ENCODE measurements at places on chromosomes 13 and 19.
A peak's percentile ranks its signal among the peaks of the same experiment; 100 is the strongest.

DNA sequence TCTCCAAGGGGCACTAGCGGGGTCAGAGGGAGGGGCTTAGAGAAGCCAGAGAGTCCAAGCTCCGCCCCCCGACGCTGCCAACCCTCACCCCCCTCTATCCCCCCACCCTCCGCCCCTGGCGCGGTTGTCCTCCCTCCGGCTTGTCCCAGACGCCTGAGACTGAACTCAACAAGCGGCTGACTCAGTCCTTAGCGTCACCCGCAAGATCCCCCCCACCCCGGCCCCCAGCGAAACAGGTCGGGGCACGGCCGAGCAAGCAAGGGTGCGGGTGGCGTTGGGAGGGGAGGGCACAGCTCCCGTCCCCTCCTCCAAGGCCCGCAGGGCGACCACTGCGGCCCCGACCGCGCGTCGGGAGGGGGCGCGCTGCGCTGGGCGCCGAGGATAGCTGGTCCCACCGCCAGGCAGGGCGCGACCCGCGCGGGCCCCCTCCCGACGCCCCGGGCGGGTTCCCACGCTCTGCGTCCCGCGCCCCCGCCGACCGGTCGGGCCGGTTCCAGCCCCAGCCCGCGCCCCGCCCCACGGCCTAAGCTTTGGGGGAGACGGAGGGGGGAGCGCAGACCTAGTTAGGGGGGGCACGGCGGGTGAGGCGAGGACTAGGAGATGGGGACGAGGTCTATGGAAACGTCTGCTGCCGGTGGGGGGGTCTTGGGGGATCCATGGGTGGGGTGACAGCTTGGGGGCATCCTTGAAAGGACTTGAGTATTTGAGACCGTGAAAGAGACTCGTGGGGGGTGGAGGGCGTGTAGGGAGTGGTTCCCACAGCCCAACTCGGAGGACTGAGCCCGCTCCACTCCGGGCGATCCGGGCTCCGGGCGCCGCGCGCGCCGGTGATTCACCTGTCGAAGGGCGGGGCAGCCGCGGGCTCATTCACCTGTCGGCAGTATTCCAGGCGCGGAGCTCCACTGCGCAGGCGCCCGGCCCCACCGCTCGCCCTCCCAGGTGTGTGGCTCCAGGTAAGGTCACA, 5.1 kb downstream of the NOTCH3 start:
- DNase-seq = no peak

- DNase-seq = no peak
These were observed 504.2 kb downstream of the GPC6 start for GRCh38 chr13:93730780-93731179.

DNA sequence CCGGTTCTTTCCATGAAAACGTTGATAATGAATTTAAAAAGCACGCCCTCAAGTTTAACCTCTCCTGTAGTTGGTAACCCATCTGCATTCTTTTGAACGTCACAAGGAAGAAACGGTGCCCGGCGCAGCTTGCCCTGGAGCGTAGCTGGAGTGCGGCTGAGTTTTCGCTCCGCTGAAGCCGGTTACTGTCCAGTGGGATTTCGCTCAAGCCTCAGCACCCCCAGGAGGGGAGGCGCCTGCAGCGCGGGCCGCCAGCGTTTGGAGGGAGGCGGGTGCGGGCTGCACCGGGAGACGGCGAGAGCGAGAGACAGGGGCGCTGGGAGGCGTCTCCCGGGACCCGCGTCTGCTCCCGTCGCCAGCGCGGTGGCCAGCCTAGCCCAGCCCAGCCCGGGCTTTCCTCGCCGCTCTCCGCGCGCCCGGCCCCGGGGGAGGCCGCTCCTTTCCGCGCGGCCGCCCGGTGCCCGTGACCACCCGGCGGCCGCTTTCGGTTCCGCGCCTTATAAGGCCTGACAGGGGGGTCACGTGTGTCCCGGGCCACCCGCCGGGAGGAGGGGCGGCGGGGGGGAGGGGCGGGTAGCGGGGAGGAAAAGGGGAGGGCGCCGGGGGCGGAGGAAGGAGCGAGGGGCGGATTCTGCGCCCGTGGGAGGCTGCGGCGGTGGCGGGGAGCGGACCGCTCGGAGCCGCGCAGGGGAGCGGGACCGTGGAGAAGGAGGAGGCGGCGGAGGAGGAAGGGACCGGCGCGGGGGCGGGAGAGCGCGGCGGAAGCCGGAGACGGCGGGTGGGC, 8.3 kb upstream of the DGKH start:
- DNase-seq = peak; percentile 82

- DNase-seq = no peak
These were observed 2.2 kb downstream of the RINL start for GRCh38 chr19:38875656-38876395.

DNA sequence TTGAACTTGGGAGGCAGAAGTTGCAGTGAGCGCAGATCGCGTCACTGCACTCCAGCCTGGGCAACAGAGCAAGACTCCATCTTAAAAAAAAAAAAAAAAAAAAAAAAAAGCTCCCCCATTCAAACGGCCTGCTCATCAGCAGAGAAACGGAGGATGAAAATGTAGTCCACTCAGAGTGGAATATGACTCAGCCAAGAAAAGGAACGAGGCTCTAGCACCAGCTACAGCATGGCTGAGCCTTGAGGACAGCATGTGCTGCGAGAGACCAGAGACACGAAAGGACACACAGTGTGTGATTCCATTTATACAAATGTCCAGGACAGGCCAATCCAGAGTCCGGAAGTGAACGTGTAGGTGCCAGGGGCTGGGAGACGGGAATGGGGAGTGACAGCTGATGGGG, 18.1 kb upstream of the MIER2 start:
- DNase-seq = no peak

GRCh38 chr13:19665427-19665859, 32.0 kb downstream of the MPHOSPH8 start:
- no peak for DNase-seq

GRCh38 chr13:23322353-23323336, 110.9 kb downstream of the SACS start:
- DNase-seq = no peak

GRCh38 chr19:45553464-45553863, 31.1 kb downstream of the OPA3 start:
- no peak for DNase-seq

DNA sequence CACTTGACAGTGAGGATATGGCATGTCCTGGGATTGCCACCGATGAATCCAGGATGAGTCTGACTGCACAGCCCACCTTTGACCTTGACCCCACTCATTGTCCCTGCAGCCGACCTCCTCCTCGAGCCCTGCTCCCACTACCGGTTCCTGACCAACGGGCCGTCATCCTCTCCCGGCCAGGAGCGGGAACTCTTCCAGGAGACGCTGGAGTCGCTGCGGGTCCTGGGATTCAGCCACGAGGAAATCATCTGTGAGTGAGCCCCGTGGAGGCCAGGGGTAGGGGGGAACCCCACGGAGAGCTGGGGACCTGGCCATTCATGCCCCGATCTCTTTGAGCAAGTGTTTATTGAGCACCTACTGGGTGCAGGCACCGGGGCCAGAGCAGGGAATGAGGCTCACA, 28.4 kb downstream of the MYH14 start:
- DNase-seq = no peak

- DNase-seq = peak; percentile 16
These were observed 166.1 kb downstream of the ITGBL1 start for GRCh38 chr13:101618440-101619187.

DNA sequence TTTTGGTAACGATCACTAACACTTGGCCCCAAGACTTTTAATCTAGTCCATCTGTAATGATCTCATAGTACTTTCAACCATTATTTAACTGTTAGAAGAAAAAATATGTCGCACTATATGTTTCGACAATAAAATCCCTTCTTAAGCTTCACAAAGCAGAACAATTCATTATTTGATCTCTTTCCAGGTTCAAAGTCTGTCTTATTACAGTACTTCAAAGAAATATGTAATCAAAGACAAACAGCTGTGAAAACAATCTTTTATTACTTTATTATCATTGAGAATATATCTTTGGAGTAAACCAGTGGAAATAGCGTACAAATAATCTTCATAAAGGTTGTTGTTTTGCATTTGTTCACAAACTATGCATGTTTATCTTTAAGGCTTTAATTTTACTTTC, 93.5 kb downstream of the DACH1 start:
- no peak for DNase-seq

DNA sequence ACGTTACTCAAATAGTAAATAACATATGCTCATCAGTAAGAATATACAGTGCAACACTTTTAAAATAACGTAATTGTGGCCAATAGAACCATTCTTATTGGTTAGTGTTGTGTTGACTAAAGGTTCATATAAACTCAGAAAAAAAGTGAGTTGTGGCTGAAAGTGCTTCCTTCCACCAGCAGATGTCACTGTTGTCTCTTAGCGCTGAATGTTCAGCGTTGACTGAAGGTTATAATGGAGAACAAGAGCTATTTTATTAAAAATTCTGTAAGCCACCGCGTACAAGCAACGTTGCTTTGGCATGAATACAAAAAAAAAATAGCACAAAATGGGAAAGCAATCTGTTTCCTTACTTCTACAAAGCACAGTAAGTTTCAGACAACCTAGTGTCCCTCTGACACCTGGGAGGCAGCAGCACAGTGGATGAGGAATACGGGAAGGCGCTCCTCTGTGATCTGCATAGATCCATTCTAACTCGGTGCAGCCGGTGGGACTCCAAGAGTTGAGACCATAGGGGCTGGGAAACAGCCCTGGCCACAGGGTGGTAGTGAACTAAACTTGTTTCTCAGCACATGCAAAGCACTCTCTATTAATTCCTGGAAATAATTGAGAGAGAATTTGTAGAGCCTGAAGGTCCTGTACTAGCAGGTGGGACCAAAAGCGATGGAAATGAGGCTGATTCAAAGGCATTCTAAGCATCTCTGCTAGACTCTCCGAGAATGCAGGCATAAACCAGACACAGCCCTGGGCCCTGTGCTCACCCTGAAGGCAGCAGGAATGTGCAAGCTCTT, 23.9 kb upstream of the OXGR1 start:
- DNase-seq = peak; percentile 5

GRCh38 chr19:32919365-32919764, 49.8 kb upstream of the SLC7A9 start:
- no peak for DNase-seq

- DNase-seq = no peak
These were observed 1.4 kb upstream of the MPV17L2 start for GRCh38 chr19:18191640-18192062.

GRCh38 chr13:21901811-21902708, 231.2 kb downstream of the FGF9 start:
- no peak for DNase-seq

GRCh38 chr19:30810726-30811125, 438.5 kb downstream of the ZNF536 start:
- no peak for DNase-seq

DNA sequence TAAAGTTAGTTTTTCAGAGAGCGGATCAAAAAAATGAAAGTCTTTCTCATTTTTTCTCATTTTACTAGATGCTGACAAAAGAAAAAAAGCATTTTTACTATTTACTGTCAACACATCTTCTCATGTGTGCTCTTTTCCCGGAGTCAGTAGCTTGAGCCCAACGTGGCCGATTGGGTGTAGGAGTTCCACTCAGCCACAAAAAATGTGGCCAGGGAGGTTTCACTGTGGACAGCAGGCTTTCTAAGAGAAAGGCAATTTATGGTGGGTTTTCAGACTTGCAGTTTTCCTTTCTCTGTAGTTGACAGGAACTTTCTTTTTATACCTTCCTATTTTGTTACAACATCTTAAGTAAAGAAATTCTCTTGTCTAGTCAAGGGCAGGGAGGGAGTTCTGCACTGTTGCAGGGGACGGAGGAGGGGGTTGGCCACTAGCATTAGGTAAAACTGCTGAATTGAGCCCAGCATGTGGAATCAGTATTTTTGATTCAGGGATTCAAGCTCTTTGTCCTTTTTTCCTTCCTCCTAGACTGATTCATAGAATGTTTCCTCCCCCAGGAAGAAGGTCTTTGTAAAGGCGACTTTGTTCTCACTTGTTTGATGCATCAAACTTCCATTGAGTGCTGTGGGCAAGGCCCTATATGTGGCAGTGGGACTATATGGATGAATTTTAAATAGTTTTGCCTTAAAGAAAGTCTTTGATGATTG, 123.1 kb downstream of the B3GLCT start:
- DNase-seq = no peak

DNA sequence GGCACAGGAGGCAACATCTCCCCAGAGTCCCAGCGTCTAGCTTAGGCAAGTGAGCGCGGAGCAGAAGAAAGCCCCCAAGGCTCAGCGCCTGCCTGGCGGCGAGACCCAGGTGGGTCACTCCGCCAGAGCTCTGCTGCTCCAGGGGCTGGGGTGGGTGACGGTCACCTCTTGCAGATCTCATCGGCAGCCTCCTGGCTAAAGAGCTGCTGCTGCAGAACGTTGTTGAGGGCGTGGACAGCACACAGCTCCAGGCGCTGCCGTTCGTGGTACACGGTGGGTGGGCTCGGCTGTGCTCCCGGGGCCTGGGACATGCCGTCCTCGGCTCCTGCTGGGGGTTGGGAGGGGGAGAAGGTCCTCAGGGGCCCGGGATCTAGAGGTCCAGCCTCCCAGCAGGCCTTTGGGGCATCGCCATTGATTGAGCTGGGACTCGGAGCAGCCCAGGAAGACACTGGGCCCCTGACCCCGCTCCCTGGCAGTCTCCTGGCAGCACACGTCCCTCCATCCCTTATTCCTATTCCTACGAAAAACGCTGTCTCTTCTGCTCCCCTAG, 795 bp downstream of the JOSD2 start:
- no peak for DNase-seq

DNA sequence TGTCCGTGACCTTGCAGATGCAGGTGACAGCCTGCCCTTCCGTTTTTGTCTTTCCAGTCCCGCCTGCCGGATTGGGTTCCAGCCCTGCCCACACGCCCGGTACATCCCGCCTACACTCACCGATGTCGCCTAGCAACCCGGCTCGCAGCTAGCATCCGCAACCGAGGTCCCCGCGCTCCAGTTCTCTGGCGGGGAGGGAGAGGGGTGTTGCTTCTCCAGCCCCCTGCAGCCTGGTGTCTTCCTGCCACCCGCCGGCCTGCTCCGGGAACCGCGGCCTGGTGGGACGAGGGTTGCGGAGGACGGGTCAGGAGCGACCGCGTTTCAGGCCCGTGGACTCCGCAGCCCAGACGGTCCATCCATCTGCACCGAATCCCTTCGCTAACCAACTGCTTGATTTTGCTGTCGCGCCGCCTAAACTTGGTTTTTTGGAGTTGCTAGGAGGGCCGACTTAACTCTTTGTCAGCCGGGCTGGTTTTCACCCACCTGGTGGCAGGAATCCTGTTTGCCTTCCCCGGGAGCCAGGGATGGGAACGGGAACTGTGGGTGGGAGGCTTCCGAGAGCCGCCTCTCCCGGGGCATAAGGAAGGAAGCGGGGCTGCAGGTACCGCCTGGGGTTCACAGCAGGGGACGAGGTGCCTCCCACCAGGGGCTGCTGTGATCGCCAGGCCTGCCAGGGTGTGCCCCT, 15.4 kb upstream of the MATK start:
- DNase-seq = peak; percentile 50

DNA sequence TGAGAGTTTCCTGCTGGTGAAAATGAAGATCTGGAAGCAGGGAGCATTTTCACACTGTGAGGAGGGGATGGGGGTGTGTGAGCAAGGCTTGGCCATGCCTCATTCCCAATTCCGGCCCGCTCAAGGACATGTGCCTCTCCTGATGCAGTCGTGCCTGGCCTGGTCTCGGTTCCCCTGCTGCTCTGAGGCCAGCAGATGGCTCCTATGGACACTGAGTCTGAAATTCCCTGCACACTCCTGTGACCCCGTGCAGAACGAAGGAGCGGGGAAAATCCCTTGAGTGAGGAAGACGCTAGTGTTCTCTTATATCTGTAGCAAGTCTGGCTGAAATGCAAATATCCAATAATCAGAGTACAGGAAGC, 363 bp upstream of the ZNF763 start:
- no peak for DNase-seq

GRCh38 chr13:43626994-43627393, 159.8 kb downstream of the ENOX1 start:
- DNase-seq = no peak

- DNase-seq = no peak
These were observed 44.9 kb downstream of the RYR1 start for GRCh38 chr19:38478273-38478971.

Measured in stimulated activated naive CD4-positive, alpha-beta T cell treated with Interleukin-2 at 50 U/mL for 16 hours (primary cell).